ENCODE measurements at places on chromosomes 4 and X. TPM values are rescaled to one million over a fixed set of nuclear protein-coding genes. Genes with fewer than 3 reads are reported as not detected.

Gene TRIML2
- not detected for total RNA-seq

Gene HNRNPDL
- 126 TPM for total RNA-seq

Gene HSPA4L
- total RNA-seq = 19.8 TPM

Gene FREM3
- not detected for total RNA-seq

Gene NRK
- not detected for total RNA-seq

Gene BBS12
- 3.1 TPM for total RNA-seq

Gene SMR3B
- not detected for total RNA-seq

Gene CITED1
- not detected for total RNA-seq

Gene ARHGAP36
- not detected for total RNA-seq

Data from tracheal epithelial cell (primary cell).